Caki2 (cell line): ENCODE measurements at places on chromosomes 5 and 9. TPM values are rescaled to one million over a fixed set of nuclear protein-coding genes. Genes with fewer than 3 reads are reported as not detected.

CACFD1 gene
- 10.7 and 13.2 TPM in 2 replicates for total RNA-seq

AQP7 gene
- total RNA-seq, result not detected in 2 replicates

FCN1 gene
- total RNA-seq, result not detected in 2 replicates

- DNase-seq, result no peak
Measured at GRCh38 chr5:85108471-85108870, 723.8 kb upstream of the EDIL3 start.

- no peak for DNase-seq
Measured at GRCh38 chr5:151432210-151432609, 15.2 kb upstream of the SLC36A1 start.
